ENCODE measurements at places on chromosomes 3 and 15.

- no peak for DNase-seq
Measured at GRCh38 chr15:93982226-93982727, 249.1 kb upstream of the MCTP2 start.

GRCh38 chr15:44243829-44244228, 44.7 kb upstream of the GOLM2 start:
- DNase-seq, result no peak

GRCh38 chr15:93252780-93253179, 163.8 kb upstream of the RGMA start:
- DNase-seq, result no peak

DNA sequence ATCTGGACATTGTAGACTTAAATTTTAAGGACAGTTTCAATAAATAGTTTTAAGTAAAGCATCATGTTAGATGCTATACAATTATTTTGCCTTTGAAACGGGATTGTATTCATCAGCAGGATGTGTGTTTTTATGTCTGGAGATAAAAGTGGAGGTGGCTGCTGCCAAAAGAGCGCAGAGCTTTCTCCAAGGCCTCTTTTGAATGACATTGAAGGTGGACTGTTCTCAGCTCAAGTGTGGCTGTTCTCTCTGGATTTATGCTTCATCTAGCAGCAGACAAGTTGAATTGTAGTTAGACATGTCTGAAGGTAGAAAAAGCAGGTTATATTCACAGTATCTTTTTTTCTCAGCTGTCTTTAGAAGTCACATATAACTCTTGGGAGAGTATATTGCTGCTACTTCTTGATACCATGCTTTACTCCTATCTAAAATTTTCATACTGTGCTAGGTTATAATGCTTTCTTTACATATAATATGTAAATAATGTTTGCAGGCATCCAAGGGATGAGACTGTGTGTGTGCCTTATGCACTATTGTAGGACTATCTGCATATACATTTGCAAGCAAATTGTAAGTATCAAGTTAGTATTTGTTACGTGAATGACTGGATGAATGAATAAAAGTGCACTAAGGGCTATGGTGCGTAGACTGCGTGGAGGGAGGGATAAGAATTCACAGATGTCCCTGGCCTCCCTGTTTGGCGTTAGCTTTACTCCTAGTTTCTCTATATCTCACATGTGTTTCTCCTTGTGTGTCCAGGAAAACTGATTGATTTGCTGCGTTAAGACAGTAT, 340.1 kb downstream of the NAALADL2 start:
- no peak for DNase-seq

DNA sequence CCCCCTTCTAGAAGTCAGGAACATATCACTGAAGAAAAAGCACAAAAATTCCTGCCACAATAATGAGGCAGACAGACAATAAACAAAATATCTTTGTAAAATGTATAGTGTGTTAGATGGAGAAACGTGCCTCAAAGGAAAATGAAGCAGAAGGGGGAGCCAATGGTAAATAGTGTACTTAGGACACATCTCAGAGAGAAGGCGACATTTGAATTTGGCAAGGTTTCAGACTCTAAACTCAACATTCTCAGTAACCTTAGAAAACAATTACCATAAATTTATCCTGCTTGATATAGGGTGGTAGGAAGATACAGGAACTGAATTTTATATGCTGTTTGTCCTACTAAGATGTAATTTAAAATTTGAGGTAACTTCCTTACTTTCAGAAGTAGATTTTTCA, 52.6 kb upstream of the PTX3 start:
- no peak for DNase-seq

DNA sequence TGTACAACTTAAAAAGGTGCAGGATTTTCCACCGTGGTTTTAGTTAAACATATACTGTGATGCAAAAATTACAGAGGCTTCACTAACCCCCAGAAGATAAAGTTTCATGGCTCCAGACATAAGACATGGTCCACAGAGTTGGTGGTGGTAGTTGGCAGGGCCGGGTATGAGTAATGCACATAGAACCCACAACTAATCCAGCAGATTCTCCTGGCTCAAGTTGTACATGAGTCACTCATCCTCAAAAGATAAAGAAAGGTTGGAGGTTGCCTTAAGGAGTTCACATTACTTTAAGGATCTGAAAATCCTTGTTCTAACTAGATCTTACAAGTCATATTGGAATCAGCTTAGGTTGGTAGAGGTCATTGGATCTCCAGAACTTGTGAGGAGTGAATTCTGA, 98.3 kb upstream of the ZBTB20 start:
- no peak for DNase-seq

DNA sequence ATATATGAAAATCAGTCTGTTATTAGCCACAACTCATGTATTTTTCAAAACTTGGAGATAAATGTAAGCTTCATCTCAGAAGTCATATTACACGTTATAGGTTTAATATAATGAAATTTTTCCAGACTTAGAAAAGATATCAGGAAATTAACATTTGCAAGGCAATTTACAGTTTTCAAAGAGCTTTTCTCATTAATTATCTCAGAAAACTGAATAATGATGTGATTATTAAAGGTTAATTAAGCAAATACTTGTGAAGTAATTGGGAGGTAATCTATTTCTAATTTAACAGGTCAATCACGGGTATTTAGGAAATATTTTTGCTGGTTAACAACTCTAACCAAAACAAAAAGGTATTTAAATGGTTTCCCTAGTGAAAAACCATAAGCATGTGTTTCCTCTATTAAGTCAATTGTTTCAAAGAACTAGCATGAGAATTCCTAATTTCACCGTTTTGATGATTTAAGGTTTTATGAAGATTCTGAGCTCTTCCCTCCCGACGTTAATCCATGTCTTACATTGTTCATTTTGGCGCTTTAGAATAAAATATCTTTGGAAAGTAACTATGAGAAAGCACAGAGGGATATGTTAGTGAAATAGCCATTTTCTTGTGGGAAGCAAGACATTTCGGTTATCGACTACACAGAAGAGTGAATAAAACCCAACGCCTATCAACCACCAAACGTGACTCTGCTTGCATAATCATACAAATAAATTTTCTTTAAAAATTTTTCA, 1.5 kb upstream of the NEO1 start:
- DNase-seq, result no peak

DNA sequence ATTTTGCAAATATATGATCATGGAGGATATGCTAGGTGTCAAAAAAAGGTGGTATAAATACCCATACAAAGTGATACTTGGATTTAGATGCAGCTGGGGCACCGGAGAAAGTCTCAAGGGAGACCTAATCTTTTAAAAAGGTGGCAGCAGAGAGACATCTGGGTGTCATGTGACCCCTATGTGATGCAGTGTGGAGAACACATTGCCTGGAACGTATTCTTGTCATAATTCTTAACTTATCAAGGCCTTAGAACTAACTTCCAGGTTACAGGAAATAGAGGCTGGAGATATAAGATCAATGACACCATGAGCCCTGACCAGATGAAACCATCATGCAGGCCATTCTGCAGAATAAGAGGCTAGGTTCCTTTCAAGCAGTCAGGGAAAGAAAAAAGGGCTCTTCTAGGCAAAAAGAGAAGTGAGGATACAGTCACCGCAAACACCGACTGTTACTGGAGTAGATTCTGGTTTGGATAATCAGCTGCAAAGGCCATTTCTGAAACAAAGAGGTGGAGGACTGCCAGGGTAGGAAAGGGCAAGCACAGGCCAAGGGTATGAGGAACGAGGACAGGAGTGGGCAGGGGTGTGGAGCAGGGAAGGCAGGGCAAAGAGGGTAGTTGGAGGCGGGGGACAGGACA, 100.6 kb downstream of the OXNAD1 start:
- DNase-seq, result no peak

GRCh38 chr15:44715142-44715796, 4.0 kb downstream of the B2M start:
- no peak for DNase-seq

GRCh38 chr15:63372018-63372705, 9.5 kb downstream of the CA12 start:
- DNase-seq, result no peak

- DNase-seq, result no peak
Measured at GRCh38 chr15:97200161-97200560, 760.3 kb upstream of the ARRDC4 start.

GRCh38 chr15:60362321-60363086, 35.3 kb downstream of the ANXA2 start:
- no peak for DNase-seq

GRCh38 chr3:14605067-14605466, 46.5 kb upstream of the CCDC174 start:
- no peak for DNase-seq

DNA sequence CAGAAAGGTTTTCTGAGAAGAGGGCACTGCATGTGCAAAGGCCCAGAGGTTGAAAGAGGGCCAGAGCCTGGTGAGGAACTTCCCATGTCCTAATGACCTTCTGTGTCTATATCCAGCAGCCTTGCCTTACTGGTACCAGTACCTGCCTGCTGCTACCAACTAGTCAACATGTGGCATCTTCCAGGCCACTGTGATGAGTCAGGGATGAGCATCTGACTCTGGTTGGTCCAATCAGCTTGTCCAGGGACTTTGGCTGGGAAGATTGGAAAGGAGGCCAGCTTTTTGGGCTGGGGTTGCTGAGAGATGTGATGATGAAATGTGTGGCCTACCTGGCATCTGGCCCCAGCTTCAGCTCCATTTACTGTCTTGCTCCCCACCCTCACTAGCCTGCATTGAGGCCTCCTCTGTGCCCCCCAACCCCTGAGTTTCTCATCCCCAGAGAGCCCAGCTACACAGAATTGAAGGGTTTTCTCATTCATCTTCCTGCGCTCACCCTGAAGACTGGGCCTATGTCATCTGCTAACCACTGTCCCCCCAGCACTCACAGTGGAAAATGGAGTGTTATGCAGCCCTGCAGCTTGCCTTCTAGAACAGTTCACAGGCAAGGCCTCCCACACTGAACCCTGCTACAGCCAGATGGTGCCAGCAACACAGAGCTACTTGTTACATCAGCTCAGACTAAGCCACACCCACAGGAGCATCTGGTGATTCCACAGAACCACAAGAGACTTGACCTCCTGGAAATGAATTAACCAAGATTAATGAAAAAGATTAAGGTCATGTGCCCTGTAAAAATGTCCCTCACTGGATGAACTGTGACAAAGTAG, 1.3 kb upstream of the TWF2 start:
- DNase-seq, result no peak

DNA sequence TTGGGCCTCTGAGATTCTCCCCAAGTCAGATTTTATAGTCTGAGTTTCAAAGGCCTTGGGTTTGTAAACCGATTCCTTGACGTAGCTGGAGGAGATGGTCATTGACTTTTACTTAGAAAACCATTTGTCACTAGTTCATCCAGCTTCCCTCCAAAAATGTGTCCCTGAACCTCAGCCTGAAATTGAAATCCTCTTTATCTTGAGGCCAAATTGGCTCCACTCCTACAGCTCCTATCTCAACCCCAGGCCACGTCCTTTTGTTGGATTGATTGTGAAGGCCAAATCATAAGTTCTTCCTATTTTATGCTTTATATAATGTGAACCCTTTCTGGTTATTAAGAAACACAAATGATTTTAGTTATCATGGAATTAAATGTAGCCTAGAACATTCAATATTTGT, 193.9 kb upstream of the SUCLG2 start:
- no peak for DNase-seq

- DNase-seq, result no peak
Measured at GRCh38 chr3:160400702-160401150, 1.3 kb downstream of the SMC4 start.

GRCh38 chr15:85831415-85832113, 36.8 kb upstream of the KLHL25 start:
- peak; percentile 71 for DNase-seq
